ENCODE measurements at places on chromosomes 12 and 14.

GRCh38 chr14:65142429-65142828, 40.1 kb upstream of the MAX start:
- ATAC-seq = no peak

GRCh38 chr14:100994756-100995330, 91.3 kb upstream of the RTL1 start:
- ATAC-seq = no peak

DNA sequence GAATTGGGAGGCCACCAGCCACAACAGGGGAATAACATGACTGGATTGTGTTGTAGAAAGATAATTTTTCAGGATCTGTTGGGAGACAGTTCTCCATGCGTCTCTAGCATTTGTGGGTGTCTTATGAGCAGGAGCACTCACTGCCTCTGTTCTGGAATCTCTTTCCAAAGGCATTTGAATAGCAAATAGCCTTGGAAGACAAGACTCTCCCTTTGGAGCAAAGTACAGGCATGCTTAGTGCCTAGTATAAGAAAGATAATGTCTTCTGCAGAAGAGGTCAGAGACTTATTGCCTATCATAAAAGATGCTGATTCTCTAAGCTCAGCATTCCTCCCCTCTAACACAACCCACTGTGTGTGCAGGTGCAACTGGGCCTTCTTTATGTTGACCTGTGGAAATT, 58.3 kb downstream of the VCPKMT start:
- no peak for ATAC-seq

GRCh38 chr14:73462048-73462715, 3.8 kb upstream of the NUMB start:
- peak; percentile 17 for ATAC-seq

DNA sequence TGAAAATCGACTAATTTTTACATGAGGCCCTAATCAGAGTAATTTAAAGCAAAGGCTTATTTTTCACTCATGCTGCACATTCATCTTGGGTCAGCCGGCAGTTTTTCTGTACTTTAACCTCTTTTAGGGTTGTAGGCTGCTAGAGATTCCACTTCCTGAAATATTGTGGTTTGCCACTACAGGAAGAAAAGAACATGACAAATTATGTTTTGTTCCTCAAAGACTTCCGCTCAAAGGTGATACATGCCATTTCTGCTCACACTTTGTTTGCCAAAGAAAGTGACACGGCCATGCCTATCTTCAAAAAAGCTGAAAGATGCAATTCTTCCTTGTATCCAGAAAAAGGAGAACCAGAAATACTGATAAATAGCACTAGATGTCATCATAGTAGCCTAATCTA, 183.4 kb upstream of the PPFIA2 start:
- no peak for ATAC-seq

GRCh38 chr14:43411841-43412240, 1095.2 kb downstream of the FSCB start:
- ATAC-seq = no peak

GRCh38 chr12:52836042-52836466, 1.9 kb upstream of the KRT79 start:
- peak; percentile 5 for ATAC-seq

DNA sequence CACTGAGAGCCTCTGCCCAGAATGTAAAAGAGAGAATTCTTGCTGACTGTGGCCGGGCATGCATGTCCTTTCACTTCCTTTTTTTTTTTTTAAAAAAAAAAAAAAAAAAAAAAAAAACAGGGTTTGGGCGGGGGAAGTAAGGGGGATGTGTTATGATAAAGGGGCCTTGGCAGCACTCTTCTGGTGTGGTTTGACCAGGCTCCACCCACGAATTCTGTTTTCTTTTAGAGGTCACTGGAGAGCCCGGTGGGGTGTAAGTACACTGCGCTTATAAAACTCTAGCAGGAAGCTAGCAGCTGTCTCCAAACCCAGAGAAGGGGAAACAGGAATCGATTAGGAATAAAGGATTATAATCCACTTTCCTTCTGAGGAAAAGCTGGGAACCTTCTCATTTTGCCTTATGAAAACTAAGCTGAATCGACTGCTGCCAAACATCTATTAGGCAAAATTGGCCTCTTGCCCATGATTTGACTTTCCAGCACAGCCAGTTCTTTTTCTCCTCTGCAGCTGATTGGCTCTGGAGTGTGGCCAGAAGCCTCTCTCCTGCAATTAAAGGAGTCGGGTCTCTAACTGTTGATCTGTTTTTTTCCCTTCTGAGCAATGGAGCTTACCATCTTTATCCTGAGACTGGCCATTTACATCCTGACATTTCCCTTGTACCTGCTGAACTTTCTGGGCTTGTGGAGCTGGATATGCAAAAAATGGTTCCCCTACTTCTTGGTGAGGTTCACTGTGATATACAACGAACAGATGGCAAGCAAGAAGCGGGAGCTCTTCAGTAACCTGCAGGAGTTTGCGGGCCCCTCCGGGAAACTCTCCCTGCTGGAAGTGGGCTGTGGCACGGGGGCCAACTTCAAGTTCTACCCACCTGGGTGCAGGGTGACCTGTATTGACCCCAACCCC, 27.7 kb upstream of the HIGD1C start:
- ATAC-seq = peak; percentile 85

Data from esophagus mucosa (tissue), 1 donor.